NCI-H526 (cell line): ENCODE measurements at places on chromosomes 3 and 15.

GRCh38 chr3:187983484-187984124 lies 170.4 kb upstream of the LPP start:
- DNase-seq = no peak

GRCh38 chr3:2599471-2599870 lies 500.8 kb downstream of the CNTN4 start:
- no peak for DNase-seq

DNA sequence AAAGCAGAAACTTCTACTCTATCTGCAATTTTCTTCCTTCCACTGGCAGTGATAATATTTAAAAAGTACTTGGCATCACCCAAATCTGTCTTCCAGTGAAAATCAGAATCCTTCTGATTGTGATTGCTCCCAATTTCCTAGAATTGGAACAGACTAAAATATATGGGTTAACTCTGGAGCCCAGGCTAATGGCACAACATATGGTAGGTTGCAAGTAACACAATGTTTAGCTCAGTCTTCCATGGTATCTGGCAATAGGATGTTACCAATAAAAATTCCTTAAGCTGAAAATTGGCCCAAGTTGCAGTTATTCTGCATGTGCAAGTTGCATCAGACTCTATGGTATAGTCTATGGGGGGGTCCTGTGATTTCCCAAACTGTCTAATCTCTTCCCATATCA lies 273.5 kb upstream of the ADAMTS9 start:
- DNase-seq = no peak

DNA sequence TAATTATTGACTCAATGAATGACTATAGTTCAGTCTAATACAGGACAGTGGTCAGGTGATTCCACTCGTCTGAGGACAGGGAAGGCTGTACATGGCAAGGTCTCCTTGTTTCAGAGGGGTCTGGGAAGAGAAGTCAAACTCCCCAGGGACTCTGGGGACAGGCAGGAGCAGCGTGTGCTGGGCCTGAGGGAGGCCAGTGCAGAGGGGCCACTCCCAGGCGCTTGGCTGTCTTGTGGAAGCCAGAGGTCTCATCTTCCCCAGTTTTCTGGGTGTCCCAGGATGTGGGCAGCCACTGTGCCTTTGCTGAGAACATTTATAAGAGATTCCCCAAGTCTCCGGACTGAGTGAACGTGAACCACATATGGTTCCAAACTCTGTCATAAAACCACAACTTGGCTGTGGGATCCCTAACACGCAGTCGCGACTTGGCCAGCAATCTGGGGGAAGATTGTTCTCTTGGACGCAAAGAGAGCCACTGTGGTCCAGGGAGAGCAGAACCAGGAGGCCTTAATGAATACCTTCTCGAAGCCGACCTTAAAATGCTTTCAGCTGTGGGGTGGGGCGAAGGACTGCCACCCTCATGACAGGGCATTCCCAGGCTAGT lies 30.4 kb downstream of the BHLHE40 start:
- DNase-seq = no peak

DNA sequence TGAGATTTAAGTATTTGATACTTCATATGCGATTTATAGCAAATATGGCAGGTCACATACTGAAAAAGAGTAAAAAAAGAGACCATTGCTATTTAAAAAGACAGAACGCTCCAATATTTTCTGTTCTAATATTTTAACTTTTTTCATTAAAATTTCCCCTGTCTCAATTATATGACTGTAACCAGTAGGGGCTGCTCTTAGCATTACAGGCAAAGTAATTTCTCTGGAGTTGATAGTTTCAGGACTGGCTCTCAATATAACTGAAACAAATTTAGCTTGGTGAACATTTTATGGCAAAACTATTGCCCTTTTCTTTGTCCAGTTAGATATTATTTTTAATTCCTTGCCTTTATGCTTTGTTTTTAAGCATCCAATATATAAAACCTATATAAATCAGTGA lies 286.3 kb upstream of the ROBO2 start:
- DNase-seq = no peak

- DNase-seq = no peak
These were observed 195.6 kb downstream of the RPLP1 start for GRCh38 chr15:69648212-69648611.

- DNase-seq = no peak
These were observed 54.7 kb upstream of the TRAK1 start for GRCh38 chr3:42036483-42036823.
